Progenitor cell of endocrine pancreas (in vitro differentiated cells): ENCODE measurements at places on chromosomes 6 and 20. TPM values are rescaled to one million over a fixed set of nuclear protein-coding genes. Genes with fewer than 3 reads are reported as not detected.

The HLA-DRA gene
- total RNA-seq, result not detected in 2 replicates

The HLA-DPB1 gene
- total RNA-seq, result 13.5 and 17.9 TPM in 2 replicates

The INSM1 gene
- 41.1 and 46.1 TPM in 2 replicates for total RNA-seq

The PLCB4 gene
- 13.1 and 17.2 TPM in 2 replicates for total RNA-seq

The C6orf52 gene
- 3.5 and 4.8 TPM in 2 replicates for total RNA-seq

The POM121L2 gene
- total RNA-seq, result not detected in 2 replicates

The ZSCAN23 gene
- 21.4 and 22.6 TPM in 2 replicates for total RNA-seq

The CLPSL2 gene
- not detected in 2 replicates for total RNA-seq

The CYP39A1 gene
- total RNA-seq, result 6.7 and 10.3 TPM in 2 replicates

The RNF39 gene
- not detected in 2 replicates for total RNA-seq

The EIF2S2 gene
- 84.0 and 89.9 TPM in 2 replicates for total RNA-seq

The FOXC1 gene
- total RNA-seq, result 0.46 and 1.1 TPM in 2 replicates

The BANF2 gene
- not detected in 2 replicates for total RNA-seq

The ITPR3 gene
- 28.3 and 30.4 TPM in 2 replicates for total RNA-seq

The TBP gene
- total RNA-seq, result 20.0 and 20.3 TPM in 2 replicates

The CD93 gene
- 0.04 TPM in 1 of 2 replicates, not detected in the other for total RNA-seq

DNA sequence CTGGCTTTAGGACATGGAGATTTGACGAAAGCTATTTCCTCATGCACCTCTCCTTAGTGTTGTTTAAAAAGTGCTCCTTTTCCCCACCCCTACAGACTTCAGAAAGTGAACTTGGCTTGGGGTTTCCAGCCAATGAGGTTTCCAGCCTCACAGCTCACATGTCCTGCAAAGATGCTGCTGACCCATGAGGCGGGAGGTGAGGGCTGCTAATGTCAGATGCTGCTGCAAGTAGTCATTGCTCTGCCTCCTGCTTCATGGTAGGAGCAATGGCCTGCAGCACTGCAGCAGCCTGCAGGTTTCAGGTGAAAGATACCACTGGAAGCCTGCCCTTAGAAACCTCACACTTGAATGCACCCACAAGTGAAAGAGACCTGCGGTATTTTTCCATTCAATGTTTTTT is 112.8 kb downstream of the LAMP5 start:
- no peak for DNase-seq

GRCh38 chr6:32529697-32530430 is at the start of gene HLA-DRB5:
HLA-DRB5 (minus strand) TSS chr6:32530287; CDS start chr6:32530224, 63 bp downstream.
- DNase-seq, result no peak

DNA sequence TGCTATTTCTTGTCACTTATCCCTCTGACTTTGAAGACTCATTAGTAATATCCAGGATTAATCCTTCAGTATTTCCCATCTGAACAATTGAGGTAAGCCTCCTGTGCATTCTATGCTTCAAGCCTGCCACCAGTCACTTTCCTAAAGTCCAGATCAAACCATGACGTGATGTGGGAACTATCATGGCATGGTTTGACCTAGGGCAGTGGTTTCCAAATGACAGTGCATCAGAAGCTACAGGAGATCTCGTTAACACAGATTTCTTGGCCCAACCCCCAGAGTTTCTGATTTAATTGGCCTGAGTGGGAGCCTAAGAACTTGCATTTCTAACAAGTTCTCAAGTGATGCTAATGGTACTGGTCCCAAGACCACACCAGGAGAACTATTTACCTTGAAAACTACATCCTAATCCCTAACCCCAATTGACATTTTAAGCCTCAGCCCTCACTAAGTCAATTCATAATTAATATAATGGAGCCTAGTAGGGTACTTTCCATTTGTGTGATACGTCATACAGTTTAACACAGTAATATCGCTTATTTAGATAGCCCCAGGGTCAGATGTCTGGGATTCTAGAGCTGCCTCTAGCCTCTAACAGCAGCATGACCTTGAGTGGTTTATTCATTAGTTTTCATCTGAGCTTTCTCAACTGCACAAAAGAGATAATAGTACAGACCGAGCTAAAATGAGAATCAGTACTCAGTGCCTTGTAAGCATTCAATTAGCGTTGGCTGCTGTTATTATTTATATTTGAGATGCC is 907.6 kb downstream of the TFAP2A start:
- DNase-seq, result no peak

DNA sequence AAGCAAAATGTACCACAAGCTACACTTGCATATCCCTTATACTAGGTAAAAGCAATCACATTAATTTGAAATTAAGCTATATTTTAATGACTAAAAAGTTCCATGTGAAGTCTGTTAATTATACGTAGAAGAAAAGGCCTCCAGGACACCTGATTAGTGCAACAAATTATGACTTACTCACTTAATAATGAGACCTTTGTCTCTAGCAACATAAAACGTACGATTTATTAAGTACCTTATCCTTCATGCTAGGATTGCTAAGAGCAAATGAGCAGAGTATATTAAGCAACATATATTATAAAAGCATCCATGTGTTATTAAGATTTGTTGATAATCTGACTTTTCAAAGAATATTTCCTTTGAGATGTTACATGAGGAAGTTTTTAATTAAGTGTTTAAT is 2.5 kb downstream of the BMP5 start:
- DNase-seq, result no peak

- no peak for DNase-seq
These were observed 128.3 kb upstream of the TBX18 start for GRCh38 chr6:84892671-84893070.

DNA sequence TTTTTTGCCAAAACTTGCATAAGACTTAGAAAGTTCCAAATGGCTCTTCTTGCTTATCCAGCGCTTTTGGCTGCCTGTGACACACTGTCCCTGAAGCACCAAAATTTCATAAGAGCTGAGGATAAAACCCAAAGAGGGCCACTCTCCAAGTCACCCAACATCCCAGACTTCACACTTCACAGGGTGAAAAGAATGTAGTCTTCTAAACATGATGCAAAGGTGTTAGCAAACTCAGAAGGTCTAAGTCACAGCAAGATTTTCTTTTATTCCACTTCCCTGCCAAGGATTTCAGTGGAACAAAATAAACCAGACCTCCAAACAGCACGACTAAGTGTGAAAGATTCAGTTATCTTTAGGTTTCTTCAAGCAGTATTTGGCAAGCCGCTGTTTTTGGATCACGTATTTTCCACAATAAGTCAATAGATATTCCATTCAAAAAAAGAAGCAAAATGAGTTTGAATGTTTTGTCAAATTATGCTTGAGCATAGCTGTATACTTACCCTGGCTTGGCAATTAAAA is 44.6 kb upstream of the CD93 start:
- no peak for DNase-seq

GRCh38 chr6:5763871-5764270 is 242.9 kb downstream of the NRN1 start:
- no peak for DNase-seq

GRCh38 chr6:38239719-38240451 is 399.8 kb downstream of the BTBD9 start:
- DNase-seq, result no peak

GRCh38 chr20:8718279-8718678 is 350.6 kb upstream of the PLCB4 start:
- no peak for DNase-seq

DNA sequence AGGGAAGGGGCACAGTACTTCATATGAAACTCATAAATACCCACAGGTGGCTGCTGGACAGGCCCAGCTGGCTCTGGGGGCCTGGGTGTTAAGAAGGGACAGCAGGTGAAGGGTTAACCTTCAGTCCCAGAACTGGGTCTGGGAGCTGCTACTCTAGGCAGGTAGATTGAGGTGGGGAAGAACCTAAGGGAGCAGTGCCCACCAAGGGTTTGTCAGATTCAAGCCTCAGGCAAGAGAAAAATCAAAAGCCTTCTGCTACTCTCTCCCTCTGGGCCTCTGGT is 5.6 kb downstream of the RPL10A start:
- no peak for DNase-seq

GRCh38 chr6:63580704-63580961 is 8.4 kb downstream of the LOC128125822 start:
- DNase-seq, result no peak

GRCh38 chr6:90656325-90656724 is 69.5 kb upstream of the MAP3K7 start:
- no peak for DNase-seq

- DNase-seq, result no peak
These were observed 75.4 kb upstream of the LAMA2 start for GRCh38 chr6:128807577-128807976.

DNA sequence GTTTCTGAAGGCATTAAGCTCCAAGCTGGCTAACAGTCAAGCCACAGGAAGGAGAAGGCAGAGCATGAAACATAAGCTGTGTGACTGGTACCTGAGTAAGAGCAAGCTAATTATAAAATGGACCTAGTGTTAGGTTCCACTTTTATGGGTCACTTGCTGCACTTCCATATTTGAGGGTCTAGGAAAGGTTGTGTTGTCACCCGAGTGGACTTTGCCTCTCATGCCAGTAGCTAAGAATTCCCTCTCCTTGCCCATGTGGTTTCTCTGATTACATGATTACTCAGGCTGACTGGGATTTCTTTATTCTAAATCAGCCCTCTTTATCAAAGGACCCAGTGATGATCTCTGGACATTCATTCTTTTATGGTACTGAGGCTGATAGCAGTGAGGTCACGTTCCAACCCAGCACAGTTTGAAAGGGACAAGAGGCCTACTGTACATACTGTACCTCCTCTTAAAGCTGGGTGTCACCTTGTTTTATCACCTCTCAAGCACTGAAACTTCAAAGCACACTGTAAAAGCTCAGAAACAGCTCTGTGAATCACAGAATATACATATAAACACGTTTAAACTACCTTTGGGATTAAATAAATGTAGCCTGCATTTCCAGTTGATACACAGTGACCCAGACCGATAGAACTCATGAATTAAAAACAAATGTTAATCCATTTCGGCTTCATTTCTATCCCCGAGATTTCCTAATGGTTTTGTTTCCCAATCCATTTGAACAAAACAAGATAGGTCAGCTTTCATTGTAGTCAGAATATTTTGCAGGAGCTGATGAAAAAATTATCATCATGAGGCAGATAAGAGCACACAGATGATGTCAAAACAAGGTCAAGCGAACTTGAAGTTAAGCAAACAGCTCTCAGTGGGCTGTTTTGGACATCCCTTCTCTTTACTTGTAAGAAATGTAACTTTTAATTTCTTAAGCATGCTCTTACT is 96.5 kb downstream of the ALDH8A1 start:
- DNase-seq, result no peak

- DNase-seq, result no peak
These were observed 28.7 kb downstream of the KCNK5 start for GRCh38 chr6:39200498-39201020.

DNA sequence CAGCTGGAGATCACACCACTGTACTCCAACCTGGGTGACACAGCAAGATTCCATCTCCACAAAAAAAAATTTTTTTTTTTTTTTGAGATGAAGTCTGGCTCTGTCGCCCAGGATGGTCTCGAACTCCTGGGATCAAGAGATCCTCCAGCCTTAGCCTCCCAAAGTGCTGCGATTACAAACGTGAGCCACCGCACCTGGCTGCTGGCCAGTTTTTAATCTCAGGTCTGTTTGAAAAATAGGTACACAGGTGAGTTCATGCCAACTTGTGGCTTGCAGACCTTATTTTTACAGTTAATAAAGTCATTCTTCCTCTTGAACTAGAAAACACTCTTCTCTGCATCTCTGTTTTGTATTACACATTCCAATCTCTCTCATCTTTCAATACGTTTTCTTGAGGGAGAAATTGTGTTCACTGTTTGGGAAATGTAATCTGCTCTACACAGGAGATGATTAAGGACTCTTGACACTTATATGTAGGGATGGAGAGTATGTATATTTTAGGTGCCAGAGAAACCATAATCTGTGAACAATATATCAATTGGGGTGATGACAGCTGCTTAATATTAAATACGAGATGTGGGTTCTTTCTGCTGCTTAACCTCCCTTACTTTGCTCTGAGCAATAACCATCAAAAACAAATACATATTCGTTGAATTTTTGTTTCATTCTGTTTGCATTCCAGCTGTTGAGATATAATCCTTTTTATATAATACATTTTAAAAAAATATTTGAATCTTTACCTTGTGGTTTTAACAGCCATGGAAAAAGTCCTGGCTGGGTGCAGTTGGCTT is 17.7 kb upstream of the RIPOR3 start:
- DNase-seq, result no peak

DNA sequence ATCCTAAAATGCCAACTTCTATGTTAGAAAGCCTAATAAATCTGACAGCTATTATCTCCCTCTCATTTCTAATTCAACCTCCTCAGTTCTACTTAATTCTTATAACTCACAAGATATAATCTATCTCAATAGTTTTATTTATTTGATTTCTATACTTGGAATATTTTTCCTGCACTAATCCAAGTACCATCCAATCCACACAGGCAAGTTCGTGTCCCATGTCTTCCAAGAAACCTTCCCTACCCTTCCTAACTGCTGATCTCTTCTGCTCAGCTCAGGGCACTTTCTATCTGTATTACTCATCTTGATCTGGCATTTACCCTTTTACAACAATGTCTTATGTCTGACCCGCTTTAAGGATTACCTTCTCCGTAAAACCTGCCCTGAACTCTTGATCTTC is 18.2 kb downstream of the NCOA5 start:
- no peak for DNase-seq

- no peak for DNase-seq
These were observed 36.2 kb upstream of the ANGPT4 start for GRCh38 chr20:952196-952795.

DNA sequence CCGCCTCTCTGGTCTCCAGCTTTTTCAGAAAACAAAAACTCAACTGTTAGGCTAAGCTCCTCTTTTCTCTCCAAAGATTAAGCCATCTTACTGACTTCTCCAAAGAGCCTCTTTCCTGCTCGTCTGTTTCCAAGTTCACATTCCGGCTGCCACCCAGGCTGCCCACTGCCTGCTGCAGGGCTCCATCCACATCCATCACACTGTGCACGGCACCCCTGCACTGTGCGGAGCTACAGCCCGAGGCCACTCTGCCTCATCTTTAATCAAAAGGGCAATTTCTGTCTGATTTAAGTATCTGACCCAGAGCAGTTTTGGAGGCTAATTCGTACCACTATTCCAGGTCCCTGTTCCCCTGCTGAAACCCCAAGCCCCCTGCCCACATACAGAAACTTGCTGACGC is 141.6 kb upstream of the ARMC2 start:
- DNase-seq, result no peak
